ENCODE measurements at places on chromosomes 13 and 19.

DNA sequence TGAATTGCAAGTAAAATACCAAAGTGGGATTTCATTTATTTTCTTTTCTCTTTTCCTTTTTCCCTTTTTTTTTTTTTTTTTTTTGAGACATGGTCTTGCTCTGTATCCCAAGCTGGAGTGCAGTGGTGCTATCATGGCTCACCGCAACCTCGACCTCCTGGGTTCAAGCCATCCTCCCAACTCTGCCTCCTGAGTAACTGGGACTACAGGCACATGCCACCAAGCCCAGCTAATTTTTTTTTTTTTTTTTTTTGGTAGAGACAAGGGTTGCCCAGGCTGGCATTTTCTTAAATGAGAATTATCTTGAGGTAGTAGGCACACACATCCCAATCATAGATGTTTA, 68.5 kb upstream of the GPR183 start:
- no peak for DNase-seq

DNA sequence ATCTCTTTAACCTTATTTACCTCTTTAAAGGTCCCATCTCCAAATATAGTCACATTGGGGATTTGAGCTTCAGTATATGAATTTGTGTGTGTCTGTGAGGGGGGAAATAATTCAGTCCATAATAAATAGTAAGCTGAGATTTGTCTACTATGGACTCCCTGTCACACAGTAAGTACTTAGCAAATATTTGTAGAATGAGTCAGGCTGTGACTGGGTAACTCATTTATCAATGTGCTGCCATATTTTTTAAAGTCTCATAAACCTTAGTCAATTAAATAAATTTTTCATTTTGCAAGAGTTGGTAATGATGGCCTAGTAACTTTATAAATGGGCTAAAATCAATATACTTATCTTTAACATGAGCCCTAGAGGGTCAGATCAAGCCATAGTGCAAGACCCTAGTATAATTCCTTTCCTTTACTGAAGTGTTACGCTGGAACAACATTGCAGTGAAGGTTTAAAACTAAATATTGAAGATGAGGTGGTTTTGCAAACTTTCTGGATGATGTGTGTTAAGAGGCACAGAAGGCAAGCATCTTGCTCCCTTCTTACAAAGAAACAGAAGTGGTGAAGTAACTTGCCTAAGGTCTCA, 305.1 kb downstream of the KCNRG start:
- DNase-seq, result no peak

DNA sequence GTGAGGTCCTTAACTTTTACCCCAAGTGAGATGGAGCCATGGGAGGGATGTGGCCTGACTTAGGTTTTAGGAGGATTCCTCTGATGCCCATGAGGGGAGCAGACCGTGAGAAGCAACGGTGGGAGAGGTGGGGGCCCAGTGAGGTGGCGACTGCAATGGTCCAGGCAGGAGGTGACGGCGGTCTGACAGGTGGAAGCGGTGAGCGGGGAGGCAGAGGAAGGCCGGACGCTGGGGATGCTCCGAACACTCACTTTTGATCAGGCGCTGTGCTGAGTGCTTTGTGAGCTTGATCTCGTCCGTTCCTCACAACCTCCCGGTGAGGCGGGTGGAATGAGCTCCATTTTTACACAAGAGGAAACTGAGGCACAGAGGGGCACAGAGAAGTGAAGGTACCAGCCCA, 11.6 kb downstream of the NOVA2 start:
- DNase-seq, result no peak

GRCh38 chr13:67052550-67053490, 177.3 kb downstream of the PCDH9 start:
- DNase-seq, result peak; percentile 91

GRCh38 chr19:35549174-35549788, 3.9 kb downstream of the TMEM147 start:
- peak; percentile 61 for DNase-seq

GRCh38 chr13:23460921-23461320, 27.4 kb upstream of the SACS start:
- no peak for DNase-seq

GRCh38 chr13:73997964-73998363, 136.2 kb downstream of the KLF12 start:
- no peak for DNase-seq

- no peak for DNase-seq
Observed at GRCh38 chr13:76266561-76266960, 619.6 kb downstream of the KCTD12 start.

DNA sequence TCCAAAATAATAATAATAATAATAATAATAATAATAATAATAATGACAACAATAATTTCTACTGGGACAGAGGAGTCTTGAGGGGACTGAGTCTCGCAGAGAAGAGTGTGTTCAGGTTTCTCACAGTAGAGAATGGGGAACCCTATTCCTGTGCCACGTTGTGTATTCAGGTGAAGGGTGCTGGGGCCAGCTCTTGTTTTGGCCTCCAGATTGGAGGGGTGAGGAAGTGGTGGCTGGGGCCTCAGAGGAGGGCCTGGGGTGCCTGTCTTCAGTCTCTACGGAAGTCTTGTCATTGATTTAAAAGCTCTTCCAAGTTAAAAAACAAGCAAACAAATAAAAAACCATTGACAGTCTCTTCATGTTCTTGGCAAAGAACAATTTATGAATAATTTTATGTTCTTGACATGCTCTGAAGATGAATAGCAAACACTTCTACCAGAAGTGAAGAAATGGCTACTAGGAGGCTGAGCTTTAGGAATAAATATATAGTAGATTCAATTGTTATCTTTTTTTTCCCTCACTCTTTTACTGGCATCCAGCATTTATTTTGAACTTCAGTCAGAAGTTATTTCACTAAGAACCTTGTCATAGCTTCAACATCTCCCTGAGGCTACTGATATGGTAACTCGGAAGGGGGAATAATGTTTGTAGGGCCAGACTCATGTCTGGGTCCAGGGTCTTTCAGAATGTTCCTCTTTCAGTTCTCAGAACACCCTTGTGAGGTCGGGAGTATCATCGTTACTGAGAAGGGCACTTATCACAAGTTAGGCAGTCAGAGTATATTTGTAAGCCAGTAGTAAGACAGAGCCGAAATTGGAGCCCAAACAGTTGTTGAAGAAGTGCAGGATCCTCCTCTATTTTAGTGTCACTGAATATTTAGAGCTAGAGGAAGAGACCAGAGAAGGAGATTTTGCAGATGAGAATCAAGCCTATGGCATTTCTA, 13.1 kb downstream of the LRCH1 start:
- DNase-seq, result no peak

DNA sequence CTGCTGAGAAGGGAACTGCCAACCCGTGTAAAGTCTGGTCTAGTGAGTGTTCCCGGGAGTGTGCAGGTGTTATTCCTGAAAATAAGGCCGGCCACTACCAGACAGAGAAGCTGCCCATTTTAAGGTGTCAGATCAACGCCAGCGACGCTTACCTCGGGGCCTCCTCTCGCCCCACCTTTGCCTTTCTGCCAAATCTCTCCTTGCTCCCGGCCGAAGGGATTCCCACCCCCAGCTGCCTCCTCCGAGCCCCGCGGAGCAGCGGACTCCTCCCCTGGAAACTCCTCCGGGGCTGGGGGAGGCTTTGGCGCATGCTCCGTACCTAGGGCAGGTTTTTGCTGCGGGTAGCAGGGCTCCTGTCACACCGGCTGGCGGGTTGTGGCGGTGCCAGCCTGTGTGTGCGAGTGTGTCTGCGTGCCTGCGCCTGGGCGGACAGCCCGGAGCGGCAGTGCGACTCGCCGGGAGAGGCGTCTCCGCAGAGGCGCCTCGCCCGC, at the start of gene HS6ST3:
TSS of gene HS6ST3 (plus strand) at position 359 of the 491 bp plus-strand sequence.
- peak; percentile 66 for DNase-seq

- peak; percentile 30 for DNase-seq
Observed at GRCh38 chr13:82772816-82773215, 1109.5 kb downstream of the SLITRK1 start.

GRCh38 chr19:18501832-18502231, 20.0 kb downstream of the ELL start:
- DNase-seq, result no peak

DNA sequence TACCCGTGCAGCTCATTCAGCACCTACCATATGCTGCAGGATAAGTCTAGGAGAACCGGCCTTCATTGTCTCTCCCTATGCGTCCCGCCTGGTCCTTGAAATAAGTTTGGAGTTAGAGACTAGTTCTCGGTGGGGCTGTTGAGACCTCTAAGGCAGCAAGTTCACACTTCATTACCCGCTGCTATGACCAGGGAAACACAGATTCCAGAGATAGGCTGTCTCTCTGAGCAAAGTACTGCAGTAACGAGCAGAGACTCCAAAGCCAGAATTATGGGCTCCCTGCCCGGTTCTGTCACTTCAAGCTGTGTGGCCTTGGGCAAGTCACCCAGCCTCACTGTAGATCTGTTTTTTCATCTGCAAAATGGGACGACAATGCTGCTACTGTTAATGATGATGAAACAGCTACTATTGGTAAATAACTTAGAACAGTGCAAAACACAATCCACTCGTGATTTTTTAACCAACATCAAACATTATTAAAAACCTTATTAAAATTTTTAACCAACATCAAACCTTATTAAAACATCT, 184.1 kb downstream of the USP12 start:
- DNase-seq, result peak; percentile 83

GRCh38 chr13:35984776-35985453, 146.3 kb downstream of the DCLK1 start:
- peak; percentile 74 for DNase-seq

DNA sequence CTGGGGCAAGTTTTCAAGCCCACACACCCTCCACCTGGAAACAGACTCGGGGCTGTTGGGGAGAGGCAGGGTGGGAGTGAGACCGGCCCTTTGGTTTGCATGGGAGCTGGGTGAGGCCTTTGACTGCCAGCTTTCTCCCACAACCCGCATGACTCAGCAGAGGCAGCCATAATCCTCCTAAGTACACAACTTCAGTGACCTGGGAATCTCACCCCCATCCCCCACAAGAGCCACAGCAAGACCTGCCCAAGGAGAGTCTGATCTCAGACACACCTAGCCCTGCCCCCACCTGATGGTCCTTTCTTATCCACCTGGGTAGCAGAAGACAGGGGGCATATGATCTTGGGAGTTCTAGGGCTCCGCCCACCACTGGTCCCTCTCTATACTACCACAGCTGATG, 1615.4 kb downstream of the EFNB2 start:
- DNase-seq, result no peak

- DNase-seq, result peak; percentile 48
Observed at GRCh38 chr19:13864667-13865570, 12.0 kb upstream of the NANOS3 start.

- DNase-seq, result no peak
Observed at GRCh38 chr13:97446448-97446847, 12.5 kb downstream of the RAP2A start.

Data from NCI-H524 (cell line).